ENCODE measurements at places on chromosomes 2 and 18.

DNA sequence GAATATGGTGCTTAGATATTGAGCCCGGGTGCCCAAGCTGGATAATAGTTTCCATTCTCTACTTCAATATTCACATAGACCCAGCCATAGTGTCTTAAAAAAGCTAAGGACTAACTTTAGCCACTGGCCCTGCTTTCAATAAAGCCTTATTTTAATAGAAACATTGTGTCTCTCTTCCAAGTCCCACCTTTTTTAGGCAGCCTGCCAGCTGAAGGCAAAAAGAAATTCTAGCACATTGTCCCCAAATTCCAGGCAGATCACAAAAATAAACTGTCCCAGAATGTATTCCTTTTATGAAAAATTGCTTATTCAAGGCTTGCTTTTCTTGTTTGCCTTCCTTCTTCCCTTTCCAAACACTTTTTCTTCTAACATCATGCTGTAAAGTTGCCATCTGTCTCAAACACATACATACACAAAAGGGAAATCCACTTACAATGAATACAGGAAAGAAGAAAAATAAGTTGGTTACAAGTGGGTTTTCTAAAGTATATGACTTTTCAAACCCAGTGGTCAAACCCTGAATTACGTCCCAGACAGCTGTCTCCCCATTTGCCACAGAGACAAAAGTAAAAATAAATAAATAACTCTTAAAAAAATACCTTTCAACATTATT is 778.5 kb downstream of the BCL11A start:
- no peak for DNase-seq

DNA sequence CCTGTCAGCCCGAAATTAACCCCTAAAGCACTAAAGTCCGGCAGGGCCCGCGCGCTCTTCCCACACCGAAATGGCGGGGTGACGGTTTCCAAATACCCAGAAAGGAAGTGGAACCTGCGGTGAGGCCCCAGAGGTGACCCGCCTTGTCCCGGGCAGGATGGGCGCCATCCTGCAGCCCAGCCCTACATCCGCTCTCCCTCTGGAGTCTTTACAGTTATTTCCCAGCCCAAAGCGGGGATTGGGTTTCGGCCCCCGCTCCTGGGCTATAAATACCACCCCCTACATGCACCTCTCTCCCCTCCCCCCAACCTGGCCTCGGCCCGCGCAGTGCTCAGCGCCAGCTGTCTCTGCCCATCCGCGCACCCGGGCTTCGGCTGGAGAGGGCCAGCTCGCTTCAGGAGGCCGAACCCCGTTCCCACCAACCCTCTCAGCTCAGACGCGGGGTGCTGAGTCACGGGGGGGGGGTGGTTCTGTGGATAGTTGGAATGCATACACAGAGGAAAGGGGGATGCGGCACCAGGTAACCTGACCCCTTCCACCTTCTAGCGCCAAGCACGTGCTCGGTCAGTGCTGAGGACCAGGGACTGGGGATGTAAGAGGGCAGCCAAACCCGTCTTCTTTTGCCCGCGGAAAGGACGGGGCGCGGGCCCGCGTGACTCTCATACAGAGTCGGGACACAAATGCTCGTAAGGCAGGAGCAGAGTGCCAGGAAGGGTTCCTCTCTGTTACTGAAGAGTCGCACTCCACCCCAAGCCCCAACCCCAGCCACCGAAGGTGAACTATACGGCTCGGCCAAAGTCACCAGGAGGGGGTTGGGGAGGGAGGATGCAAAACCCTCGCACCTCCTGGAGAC is at the start of gene TUBA4B:
Gene TUBA4B, plus strand, starts transcription at position 344 of the 853 bp plus-strand sequence. Its CDS starts 165 bp downstream, at position 509.
- DNase-seq: no peak

- no peak for DNase-seq
These were observed 51.3 kb downstream of the ANKMY1 start for GRCh38 chr2:240506406-240507059.

DNA sequence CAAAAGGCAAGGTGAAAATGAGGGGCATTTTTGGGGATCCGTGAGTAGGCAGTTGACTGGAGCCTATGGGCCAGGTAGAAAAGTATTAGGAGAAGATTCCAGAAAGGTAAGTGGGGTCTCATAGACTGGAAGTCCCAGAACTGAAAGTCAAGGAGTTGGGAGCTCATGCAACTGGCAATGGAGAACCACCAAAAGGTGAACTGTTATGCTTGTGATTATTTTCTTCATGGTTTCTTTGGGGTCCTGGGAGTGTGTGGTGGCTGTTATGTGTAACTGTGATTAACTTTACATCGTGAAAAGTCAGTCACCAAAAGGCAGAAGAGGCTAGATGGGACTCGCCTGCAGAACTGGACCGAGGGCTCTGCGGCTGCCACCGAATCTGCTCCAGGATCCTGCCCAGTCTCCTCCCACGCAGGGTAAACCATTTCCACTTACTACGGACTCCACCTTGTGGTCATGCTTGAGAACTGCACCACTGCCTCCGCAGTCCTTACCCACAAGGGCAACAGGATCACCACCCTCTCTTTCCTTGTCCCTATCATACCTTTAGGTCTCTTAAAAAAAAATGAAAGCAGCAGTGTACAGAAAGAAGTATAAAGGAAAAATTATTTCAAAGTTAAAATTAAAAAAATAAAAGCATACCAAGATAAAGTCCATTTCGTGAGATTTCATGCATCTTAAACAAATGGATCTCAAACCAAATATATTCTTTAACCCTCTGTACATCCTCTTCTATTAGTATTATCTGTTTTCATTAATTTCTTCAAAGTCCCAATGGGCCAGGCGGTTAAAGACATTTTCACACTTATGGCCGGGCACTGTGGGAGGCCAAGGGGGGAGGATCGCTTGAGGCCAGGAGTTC is 15.6 kb upstream of the CEP68 start:
- peak; percentile 84 for DNase-seq

GRCh38 chr2:75079575-75079974 is 119.7 kb downstream of the TACR1 start:
- DNase-seq: no peak

DNA sequence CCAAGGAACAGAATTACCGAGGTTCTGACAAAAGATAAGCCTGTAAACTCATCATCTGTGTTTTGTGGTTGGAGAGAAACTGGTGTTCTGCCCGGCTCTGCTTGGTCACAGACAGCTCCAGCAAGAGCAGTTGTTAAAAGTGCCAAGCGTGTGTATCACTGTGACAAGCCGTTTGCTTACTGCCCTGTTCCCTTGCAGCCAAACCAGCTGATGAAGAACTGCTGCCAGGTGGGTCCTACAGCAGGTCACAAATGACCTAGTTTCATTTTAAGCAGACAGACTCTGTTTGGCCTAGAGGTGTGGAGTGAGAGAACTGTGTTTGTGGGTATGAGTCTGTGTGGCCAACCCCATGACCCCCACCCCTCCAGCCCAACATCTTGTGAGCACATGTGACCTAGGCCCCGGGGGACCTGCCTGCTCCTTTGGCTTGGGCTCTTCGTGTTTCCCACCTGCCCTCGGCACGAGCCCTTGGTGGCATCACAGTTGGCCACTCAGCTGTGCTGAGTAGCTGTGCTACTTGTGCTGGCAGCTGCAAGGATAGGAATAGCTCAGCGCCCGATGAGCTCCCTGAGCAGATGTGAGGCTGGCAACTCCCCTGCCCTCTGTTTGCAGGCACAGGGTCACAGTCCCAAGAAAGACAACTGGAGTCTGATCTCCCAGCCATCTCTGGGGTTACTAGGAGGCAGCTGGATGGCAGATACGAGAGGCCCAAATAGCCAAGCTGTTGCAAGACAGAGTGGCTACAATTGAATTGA is 9.7 kb downstream of the OXER1 start:
- DNase-seq: no peak

DNA sequence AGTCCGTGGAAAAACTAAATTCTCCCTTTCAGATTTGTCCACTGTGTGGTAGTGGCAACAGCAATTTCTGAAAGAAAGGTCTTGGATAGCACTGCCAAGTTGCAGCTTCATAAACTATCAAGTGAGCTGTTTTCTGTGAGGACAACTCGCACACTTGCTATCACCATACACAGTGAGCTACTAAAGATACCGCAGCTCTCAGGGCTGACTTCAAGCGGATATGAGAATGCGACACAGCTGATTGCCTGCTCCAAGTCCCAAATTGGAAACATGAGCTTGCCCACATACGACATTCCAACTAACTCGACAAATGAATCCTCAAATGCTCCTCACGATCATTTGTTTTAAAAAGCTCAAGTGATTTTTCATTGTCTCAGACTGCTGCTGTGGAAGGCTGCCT is 46.2 kb downstream of the E2F6 start:
- peak; percentile 62 for DNase-seq

Data from putamen (tissue), 1 donor.